ENCODE measurements at places on chromosomes 4 and X.

DNA sequence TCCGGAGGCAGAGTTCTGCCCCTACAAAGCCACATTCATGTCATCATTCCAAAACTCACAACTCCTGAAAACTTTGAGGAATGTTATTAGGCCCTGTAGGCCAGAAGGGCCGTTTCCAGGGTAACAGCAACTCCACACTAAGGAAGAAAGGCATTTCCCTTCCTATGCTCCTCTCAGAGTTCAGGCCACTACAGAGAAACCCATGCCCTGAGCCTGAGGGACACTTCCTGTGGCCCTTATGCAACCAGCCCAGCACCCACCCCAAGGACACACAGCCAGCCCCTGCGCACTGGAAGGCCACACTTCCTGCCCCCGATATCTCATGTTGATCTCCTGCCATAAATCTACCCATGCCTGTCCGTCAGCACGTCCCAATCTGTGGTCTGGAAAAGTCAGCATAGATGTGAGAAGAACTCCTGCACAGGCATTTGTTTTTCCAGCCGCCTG is 289.3 kb downstream of the BCOR start:
- DNase-seq: no peak

DNA sequence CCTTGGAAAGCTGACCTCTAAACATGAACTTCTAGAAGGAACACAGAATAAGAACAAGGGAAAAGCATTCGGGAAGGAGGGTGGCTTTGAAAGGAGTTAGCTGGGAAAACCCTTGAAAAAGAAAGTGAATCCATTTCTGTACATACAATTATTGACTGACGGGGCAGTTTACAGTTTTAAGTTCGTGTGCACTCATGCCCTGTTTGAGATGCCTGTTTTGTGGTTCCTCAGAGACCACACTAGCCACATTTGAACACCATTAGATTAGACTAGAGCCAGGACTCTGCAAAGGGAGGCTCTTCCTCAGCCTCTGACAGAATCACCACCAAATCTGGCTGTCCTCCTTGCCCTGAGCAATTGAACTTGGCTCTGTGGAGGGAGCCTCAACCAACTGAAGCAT is 158.3 kb downstream of the PALLD start:
- no peak for DNase-seq

DNA sequence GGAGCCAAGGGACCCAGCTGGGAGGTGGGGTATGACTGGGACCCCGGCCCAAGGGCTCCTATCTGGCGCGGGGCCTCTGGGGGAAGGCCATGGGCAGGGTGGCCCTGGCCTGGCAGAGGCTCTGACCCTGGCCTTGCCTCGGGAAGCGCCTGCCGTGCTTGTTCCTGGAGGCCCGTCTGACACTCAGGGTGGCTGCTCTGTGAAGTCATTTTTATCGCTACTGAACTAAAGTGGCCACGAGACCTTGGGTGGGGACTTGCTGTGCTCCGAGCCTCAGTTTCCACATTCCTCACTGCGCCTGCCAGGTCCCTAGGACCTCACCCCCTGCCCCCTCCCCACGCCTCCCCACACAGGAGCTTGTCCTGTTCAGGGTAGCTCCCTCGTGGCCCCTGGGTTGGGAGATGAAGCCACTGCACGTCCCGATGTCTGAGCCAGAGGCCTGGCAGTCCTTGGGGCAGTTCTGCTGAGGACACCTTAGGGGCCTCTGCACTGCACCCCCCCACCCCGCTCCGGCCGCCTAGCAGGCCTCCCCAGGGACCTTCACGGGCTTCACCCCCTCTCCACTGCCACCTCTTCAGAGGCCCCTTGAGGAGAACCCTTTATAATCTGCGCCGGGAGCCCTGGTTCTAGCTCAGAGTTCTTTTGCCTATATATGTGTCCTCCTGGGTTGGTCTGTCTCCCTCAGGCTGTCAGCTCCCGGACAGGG is 639 bp upstream of the SORCS2 start:
- DNase-seq: no peak

DNA sequence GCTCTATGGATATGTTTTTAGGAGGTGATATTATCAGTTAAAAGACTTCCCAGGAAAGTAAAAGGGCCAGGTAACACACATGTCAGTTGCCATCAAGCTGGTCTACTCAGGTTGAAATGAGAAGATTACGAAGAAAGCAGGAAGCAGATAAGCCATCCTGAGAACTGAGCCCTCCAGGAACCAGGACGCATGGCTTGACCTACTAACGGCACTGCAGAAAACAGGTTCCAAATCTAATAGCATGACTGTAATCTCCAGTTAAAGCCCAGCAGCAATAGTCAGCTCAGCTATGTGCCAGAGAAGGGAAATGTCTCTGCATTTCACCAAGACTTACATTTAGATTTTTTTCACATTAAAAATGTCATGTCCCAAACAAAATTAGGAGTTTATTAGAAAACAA is 77.9 kb downstream of the APBB2 start:
- DNase-seq: no peak

GRCh38 chr4:122762520-122762919 is 30.0 kb downstream of the BBS12 start:
- no peak for DNase-seq

- DNase-seq: no peak
Measured at GRCh38 chr4:25377572-25378436, 741 bp downstream of the ANAPC4 start.

- DNase-seq: peak; percentile 20
Measured at GRCh38 chr4:101348995-101349800, 1.9 kb upstream of the PPP3CA start.

- no peak for DNase-seq
Measured at GRCh38 chrX:28697732-28698131, 110.5 kb downstream of the IL1RAPL1 start.

Measured in NCI-H345 (cell line).